ENCODE measurements at places on chromosomes 6 and 20.

GRCh38 chr20:32574296-32575226 is 10.6 kb downstream of the NOL4L start:
- DNase-seq: peak; percentile 14

GRCh38 chr6:158680481-158680880 is 30.6 kb downstream of the SYTL3 start:
- DNase-seq: no peak

- DNase-seq: no peak
These were observed 8.1 kb downstream of the CRISP3 start for GRCh38 chr6:49736017-49736508.

DNA sequence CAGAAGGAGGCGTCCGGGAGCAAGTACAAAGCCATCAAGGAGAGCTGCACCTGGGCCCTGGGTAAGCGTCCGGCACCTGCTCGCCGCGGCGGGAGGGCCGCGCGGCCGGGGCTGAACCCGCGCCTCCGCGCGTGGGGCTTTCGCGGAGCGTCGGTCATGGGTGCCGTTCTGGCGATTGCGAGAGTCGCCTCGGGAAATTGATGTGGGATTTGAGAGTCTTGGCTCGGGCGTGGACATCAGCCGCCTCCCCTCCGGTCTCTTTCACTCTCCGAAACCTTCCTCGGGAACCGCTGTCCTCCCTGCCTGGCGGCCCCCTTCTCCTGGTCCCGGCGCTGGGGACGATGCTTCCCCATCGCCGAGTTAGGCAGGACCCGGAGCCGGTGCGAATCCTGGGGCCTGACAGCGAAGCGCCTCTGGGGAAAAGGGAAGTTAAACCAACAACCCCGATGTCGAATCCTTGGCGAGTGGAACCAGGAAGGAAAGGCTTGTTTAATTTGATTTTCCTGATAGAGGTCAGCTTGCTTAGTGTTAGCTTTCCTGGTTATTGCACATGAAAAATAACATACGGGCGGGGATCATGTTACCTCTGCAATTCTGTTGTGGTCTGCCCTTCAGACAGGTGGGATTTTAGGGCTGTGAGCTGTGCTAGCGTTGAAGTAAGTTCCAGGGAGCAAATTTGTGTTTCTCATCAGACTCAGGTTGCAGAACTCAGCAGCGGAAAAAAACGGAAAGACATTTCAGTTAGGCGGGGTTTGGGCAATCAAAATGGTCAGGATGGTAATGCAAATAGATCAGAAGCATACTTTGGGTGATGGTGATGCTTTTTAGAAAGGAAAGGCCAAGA is 594 bp downstream of the ARFGEF3 start:
- DNase-seq: peak; percentile 63

DNA sequence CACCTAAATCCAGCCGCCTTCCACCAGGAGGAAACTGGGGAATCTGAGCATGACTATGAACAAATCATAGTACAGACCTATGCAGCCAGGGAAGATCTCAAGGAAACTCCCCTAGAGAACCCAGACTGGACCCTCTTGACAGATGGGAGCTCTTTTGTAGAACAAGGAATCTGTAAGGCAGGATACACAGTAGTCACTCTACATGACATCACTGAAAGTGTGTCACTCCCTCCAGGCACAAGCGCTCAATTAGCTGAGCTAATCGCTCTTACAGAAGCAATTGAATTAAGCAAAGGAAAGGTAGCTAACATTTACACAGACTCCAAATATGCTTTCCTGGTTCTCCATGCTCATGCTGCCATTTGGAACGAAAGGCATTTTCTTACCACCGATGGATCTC is 36.8 kb downstream of the PLN start:
- DNase-seq: no peak

GRCh38 chr6:4272996-4273395 is 137.6 kb upstream of the ECI2 start:
- DNase-seq: no peak

- no peak for DNase-seq
These were observed 609.5 kb upstream of the CDH4 start for GRCh38 chr20:60642541-60642940.

DNA sequence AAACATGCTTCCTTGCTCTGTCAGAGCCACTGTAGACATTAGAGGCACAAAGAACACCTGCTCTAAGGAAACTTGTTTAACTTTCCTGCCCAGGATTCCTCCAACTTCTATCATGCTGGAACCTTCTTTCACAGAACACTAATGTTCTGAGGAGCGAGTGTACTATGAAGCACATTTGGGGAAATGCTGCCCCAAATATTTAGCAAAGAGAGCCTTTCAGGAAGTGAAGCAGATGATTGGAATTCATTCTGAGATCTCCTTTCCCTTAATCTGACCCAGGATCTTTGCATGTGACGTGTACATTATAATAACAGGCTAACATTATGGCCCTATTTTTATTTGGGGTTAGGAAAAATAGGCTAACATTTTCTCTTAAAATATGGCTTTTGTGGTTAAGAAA is 21.0 kb upstream of the FYN start:
- no peak for DNase-seq

DNA sequence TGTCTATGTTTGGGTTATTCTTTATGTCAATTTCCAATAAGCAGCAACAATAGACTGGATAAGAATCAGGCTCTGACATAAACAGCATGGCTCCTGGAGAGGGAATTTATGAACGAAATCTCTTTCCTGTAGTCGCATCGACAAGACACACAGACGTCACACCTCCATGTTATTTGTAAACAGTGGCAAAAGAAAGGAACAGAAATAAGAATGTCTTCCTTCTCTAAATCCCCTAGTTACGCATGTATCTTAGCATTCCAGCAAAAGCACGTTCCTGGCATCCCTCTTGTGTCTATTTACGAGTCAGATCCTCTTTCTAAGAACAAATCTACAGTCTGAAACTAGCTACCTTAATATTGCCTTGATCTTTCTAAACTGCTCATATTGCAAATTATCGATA is 559.1 kb upstream of the JAG1 start:
- DNase-seq: no peak

DNA sequence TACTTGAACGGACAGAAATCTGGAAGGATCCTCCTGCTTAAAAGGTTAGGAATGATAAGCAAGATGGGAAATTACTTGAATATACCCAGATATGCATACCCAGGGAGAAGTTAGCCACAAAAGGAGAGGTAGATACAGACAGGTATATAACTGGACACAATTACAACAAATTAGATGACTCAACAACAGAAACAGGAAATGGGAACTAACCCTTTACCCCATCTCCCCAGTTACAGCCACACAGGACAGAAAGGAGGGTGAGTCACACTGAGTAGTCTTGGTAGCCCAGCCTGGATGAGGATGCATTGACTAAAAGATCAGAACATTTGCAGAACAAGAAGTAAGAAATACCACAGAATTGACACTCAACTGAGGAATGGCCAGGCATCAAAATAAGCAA is 61.2 kb downstream of the C6orf52 start:
- DNase-seq: no peak

DNA sequence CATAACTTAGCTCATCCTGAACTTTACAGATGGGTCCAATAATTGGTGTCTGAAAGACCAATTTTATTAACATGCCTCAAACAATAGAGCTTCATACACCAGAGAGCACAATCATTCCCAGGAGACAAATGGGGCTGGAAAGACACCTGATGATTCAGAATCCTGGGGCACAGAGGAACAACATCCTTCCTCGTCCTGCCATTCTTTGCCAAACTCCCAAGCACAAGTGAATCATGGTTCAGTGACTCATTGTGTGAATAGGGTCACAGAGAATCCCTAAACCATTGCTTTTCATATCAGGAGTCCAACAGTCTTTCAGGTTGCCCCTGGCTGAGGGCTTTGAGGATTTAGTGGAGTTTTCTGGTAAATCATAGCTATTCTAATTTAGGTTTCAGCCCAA is 266.4 kb upstream of the BMP2 start:
- DNase-seq: no peak

DNA sequence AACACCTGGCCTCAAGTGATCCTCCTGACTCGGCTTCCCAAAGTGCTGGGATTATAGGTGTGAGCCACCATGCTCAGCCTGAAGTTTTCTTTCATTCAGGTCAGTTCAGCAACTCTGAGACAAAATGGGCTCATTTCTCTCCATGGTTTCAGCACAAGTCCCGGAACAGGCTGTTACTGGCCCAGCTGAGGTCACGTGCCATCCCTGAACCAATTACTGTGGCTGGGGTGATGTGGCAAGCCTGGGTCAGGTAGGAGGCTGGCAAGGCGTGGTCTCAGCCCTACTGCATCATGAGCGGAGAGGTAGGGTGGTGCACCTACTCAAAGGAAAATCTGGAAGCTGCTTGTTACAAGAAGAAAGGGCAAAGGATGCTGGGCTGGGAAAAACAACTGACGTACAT is 326.4 kb downstream of the KIF16B start:
- DNase-seq: no peak

DNA sequence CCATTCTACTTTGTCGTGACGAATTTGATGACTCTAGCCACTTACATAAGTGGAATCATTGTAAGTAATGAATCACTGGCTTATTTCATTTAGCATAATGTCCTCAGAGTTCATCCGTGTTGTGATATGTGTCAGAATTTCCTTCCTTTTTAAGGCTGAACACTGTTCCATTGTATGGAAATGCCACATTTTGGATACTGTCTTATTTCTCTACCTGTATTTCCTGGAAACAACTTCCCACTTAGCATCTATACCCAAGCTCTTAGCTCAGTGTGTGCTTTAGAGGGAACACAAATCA is 28.8 kb upstream of the GGTLC1 start:
- DNase-seq: no peak

DNA sequence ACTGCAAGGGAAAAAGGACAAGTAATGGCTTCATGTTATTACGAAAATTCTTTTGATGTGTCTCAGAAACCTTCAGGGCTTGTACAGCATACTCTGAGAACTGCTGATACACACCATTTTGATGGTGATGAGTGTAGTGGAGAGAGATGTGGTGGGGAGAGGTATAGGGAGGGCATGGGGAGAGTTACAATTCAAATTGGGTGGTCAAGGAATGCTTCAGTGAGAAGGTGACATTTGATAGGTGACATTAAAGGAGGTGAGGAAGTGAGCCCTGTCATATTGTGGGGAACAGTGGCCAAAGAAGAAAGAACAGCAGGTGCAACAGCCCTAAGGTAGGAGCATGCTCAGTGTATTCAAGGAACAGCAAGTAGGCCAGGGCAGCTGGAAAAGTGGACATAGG is 318.9 kb downstream of the CLIC5 start:
- no peak for DNase-seq

GRCh38 chr6:8175046-8175777 is 72.9 kb upstream of the EEF1E1 start:
- no peak for DNase-seq

DNA sequence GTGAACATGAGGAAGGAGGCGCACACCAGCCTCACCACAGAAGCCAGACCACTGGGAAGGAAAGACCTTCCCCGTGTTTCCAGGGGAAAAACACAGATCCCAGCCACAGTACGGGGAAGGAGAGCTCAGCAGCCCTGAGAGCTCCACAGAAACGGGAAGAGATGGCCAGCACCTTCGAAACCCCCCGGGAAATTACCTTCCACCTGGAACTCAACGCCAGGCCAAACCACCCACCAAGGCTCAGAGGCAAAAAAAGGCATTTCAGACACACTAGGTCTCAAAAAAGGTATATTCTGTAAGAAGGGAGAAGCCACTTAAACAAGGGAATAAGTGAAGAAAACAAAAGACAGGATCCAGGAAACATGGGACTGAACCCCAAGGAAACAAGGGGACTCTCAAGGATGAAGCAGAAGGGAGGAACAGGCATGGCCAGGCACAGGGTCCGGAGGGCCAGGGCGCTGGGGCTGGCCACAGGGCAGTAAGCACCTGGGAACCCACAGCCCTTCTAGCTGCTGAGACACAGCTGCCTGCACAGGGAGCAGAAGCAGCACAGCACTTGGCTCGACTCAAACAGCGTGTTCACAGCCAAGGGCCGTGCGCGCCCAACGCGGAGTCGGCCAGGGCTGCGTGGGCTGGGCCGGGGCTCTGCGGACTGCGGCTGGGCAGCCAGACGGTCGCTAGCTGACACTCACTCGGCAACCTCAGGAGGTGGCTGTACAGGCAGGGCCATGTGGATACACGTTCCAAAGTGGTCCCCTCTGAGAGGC is 44.6 kb downstream of the TAF4 start:
- DNase-seq: no peak

GRCh38 chr20:45293041-45294002 is 13.3 kb upstream of the RBPJL start:
- no peak for DNase-seq

- peak; percentile 10 for DNase-seq
These were observed 55.6 kb upstream of the CARMIL1 start for GRCh38 chr6:25223490-25223991.

Measured in C1 segment of cervical spinal cord (tissue), 14 donors.